Memory B cell (primary cell): ENCODE measurements at places on chromosomes 11 and 22.

- H3K4me1 ChIP-seq = no peaks in the 10 kb centered on the region
- H3K36me3 ChIP-seq = no peaks in the 10 kb centered on the region
- H3K27me3 ChIP-seq = peaks cover 3% of the 10 kb centered on the region
- no peak overlapping the region for H3K27ac ChIP-seq
- H3K4me3 ChIP-seq = no peak overlapping the region
Observed at GRCh38 chr11:32172848-32173834, 82.3 kb downstream of the RCN1 start.

DNA sequence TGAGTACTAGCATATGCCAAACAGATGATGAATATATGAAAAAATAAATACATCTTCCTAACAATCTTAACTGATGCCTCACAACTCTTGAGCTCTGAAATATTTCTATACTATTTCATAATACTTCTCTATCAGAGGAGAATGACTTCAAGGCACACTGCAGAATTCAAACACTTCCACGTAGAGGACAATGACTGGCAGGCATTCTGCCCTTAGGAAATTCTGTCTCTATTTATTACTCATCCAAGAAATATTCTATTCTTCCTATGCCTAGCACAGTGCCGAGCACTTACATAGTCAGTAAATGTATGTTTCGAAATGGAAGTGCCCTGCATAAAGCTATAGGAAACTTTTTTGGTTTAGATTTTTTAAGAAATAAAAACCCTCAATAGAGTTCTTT lies 809.1 kb downstream of the DLG2 start:
- no peaks in the 10 kb centered on the region for H3K36me3 ChIP-seq
- H3K27ac ChIP-seq = no peak overlapping the region
- H3K27me3 ChIP-seq = peaks cover 1% of the 10 kb centered on the region
- peaks cover 5% of the 10 kb centered on the region for H3K4me1 ChIP-seq

- H3K27ac ChIP-seq = no peak overlapping the region
- H3K4me1 ChIP-seq = peaks cover 11% of the 10 kb centered on the region
- H3K4me3 ChIP-seq = no peak overlapping the region
Observed at GRCh38 chr11:83087035-83087434, 15.3 kb upstream of the RAB30 start.

DNA sequence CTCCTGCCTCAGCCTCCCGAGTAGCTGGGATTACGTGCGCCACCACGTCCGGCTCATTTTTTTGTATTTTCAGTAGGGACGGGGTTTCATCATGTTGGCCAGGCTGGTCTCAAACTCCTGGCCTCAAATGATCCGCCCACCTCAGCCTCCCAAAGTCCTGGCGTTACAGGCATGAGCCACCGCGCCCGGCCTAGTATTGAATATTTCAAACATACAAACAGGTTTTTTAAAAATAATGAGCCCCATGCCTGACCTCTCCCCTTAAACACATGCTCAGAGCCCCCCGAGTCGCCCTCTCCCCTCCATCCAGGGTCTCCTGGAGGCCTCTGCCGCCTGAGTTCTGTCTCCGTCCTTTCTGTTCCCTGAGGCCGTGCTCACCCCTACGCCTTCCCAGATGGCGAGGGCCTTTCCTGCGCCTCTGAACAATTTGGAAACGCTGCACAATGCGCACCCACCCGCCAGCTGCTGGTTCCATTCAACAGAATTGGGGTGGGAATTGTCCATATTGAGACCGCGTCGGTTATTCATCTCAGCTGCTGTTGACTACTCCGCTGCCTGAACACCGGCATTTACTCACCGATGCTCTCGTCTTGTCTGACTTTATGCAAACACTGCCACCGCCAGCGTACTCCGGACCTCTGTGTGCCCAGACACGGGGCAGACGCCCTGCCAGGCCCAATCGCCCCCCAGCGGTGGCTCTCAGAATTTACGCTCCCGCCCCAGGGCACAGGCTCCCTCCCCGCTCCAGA lies 13.6 kb upstream of the RNH1 start:
- no peaks in the 10 kb centered on the region for H3K36me3 ChIP-seq
- no peak overlapping the region for H3K4me3 ChIP-seq
- H3K4me1 ChIP-seq = peaks cover 2% of the 10 kb centered on the region
- H3K27ac ChIP-seq = no peak overlapping the region
- H3K27me3 ChIP-seq = no peaks in the 10 kb centered on the region

DNA sequence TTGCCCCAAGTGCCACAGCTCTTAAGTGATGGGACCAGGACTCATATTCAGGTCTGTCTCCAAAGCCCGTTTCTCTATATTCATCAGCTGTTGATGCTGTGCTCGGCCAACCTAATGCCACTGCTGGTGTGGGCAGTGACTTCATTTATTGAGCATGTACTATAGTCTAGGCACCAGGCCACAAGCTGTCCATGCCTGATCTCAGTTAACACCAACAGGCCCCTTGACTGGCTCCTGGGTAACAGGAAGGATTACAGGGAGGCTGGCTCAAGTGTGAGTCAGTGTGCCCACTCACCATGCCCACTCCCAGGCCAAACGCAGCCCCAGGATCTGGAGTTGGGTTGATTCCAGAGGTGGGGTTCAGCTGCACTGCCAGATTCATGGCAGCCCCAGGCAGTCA lies 8.6 kb upstream of the CRYBB2 start:
- no peak overlapping the region for H3K4me3 ChIP-seq
- peaks cover 10% of the 10 kb centered on the region for H3K27me3 ChIP-seq
- no peaks in the 10 kb centered on the region for H3K4me1 ChIP-seq
- no peak overlapping the region for H3K27ac ChIP-seq

DNA sequence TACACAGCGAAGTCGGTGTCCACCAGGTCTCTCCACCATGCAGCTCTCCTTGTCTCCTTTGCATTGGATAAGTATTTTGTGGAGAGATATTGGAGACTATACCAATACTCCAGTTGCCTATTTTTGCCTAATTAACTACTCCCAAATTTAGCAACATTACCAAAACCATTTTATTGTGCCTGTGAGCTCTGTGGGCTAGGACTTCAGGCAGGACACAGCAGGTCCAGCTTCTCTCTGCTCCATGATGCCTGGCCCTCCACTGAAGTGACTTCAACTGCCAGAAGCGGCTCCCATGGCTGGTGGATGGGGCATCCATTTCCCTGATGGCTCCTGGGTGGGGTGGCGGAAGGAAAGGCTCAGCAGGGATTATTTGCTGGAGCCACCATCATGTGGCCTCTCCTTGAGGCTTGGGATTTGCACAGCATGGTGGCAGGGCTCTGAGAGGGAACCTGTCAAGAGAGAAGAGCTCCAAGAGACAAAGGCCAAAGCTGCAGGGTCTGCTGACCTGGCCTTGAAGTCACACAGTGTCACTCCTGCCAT lies 36.9 kb upstream of the MAPK1 start:
- no peak for DNase-seq
- peaks cover 1% of the 10 kb centered on the region for H3K27me3 ChIP-seq
- peaks cover 7% of the 10 kb centered on the region for H3K36me3 ChIP-seq
- no peaks in the 10 kb centered on the region for H3K4me1 ChIP-seq
- no peak overlapping the region for H3K4me3 ChIP-seq

- H3K27ac ChIP-seq = no peak overlapping the region
- no peaks in the 10 kb centered on the region for H3K4me1 ChIP-seq
- DNase-seq = no peak
- H3K36me3 ChIP-seq = no peaks in the 10 kb centered on the region
Observed at GRCh38 chr11:46718155-46719019, 626 bp upstream of the F2 start.

DNA sequence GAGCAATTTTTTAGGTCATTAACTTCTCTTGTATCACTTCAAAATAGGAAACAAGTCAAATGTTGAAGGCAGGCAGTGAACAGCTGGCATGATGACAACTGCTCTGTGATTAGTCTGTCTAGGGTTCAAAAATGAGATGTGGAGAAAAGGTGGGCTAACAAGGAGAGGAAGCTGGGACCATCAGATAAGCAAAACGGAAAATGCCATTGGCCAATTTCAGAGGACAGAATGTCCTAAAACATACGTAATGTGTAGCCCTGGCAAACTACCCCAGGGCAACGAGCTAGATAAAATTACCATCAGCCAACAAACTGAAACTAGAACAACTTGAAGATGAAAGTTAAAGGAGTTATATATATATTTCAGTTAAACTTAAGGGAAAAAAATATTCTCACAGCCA lies 93.2 kb downstream of the RELT start:
- no peak overlapping the region for H3K4me3 ChIP-seq
- DNase-seq = no peak
- H3K36me3 ChIP-seq = peaks cover 13% of the 10 kb centered on the region
- no peaks in the 10 kb centered on the region for H3K27me3 ChIP-seq

GRCh38 chr11:75523811-75524664 lies 1.7 kb downstream of the GDPD5 start:
- H3K36me3 ChIP-seq = no peaks in the 10 kb centered on the region
- no peak for DNase-seq
- no peaks in the 10 kb centered on the region for H3K27me3 ChIP-seq

DNA sequence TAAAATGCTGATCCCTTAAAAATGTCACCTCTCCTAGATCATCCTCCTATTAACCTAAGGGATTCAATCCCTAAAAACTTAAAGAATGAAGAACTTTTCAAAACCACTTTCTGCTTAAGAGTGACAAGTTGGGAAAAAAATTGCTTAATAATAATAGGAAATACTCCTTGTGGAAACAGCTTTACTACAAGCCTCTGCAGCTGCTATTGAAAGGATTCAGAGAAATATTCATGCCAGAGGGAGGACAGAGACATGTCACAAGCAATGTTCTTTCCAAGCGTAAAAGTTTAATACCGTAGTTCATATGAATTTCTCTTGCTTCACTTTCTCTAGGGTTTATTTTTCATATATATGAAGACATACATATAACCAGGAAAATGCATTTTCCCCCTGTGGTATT lies 98.2 kb downstream of the ARHGAP20 start:
- no peak overlapping the region for H3K27ac ChIP-seq
- H3K4me3 ChIP-seq = no peak overlapping the region
- peaks cover 3% of the 10 kb centered on the region for H3K36me3 ChIP-seq
- H3K27me3 ChIP-seq = no peaks in the 10 kb centered on the region

DNA sequence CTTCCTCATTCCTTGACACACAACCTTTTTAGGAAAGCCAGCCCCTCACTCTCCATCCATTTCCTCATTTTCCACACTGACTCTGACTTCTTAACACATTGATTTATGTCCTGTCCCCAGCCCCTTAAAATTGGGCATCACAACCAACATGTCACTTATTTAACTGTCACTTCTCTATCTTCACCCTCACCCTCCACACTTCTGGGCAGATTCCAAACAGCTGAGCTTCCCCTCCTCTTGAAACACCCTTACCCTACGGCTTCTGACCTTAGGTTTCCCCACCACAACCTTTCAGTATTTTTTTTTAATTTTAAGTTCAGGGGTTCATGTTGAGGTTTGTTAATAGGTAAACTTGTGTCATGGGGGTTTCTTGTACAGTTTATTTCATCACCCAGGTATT lies 696.3 kb downstream of the DLG2 start:
- no peak overlapping the region for H3K27ac ChIP-seq
- H3K27me3 ChIP-seq = no peaks in the 10 kb centered on the region
- DNase-seq = no peak
- no peaks in the 10 kb centered on the region for H3K36me3 ChIP-seq

- H3K4me3 ChIP-seq = no peak overlapping the region
- peaks cover 37% of the 10 kb centered on the region for H3K36me3 ChIP-seq
- H3K4me1 ChIP-seq = no peaks in the 10 kb centered on the region
- H3K27ac ChIP-seq = no peak overlapping the region
- H3K27me3 ChIP-seq = no peaks in the 10 kb centered on the region
- no peak for DNase-seq
Observed at GRCh38 chr11:47308050-47308823, 38.3 kb downstream of the MADD start.

DNA sequence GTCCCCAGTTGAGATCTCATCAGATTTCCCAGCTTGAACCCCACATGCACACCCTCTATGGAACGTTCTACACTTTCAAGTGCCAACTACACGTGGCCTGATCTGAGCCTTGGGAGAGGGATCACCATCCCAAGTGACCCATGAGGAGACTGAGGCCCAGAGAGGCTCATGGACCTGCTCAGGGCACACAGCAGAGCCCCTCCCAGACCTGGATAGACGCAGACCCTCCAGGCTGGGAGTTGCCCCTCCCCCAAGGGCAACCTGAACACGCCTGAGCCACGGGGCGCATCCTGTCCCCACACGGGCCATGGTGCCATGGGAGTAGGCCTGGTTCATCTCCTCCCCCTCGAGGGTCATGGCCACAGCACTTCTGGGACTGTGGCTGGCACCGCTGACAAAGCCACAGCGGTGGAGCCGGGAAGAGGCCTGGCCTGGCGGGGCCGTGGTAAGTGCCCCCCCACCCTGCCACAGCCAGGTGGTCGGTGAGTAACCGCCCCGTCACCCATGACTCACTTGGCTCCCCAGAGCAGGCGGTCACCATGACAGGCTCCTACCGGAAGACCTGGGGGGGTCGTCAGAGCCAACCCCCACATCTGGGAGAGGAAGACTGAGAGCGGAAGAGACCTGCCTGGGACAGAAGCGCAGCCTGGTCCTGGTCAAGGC lies 8.1 kb downstream of the WNT7B start:
- H3K4me1 ChIP-seq = peaks cover 4% of the 10 kb centered on the region
- no peaks in the 10 kb centered on the region for H3K36me3 ChIP-seq
- H3K27me3 ChIP-seq = peaks cover 30% of the 10 kb centered on the region
- H3K27ac ChIP-seq = no peak overlapping the region
- DNase-seq = no peak

DNA sequence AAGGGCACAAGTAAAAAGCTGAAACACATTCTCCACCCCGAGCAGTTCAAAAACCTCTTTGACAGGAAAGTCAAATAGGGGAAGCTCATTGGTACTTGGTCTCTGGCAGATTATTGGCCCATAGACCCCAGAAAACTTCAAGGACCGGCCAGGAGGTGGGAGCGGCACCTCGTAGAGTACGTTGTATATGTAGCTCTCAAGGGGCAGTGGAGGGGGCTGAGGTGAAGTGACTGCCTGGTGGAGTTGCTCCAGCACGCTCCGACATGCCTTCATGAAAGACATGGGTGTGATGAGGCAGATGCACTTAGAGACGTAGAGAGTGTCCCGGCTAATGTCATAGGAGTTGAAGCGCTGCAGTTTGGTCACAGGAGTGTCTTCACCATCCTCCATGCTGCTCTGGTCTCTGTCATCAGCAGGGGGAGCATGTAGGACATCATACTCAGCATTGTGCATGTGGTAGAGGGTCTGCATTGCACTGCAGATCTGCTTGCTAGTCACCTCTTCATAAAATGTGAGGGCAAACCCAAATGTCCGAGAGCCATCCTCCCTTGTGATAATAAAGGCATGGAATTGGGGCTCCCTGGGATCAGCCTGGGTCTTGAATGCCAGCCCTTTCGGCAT lies 61.3 kb downstream of the DENND5A start:
- DNase-seq = no peak
- no peak overlapping the region for H3K4me3 ChIP-seq
- peaks cover 3% of the 10 kb centered on the region for H3K4me1 ChIP-seq

- H3K27ac ChIP-seq = no peak overlapping the region
- peaks cover 20% of the 10 kb centered on the region for H3K4me1 ChIP-seq
- peaks cover 7% of the 10 kb centered on the region for H3K27me3 ChIP-seq
- DNase-seq = no peak
- H3K4me3 ChIP-seq = no peak overlapping the region
Observed at GRCh38 chr22:37994049-37994448, 9.7 kb upstream of the SOX10 start.

DNA sequence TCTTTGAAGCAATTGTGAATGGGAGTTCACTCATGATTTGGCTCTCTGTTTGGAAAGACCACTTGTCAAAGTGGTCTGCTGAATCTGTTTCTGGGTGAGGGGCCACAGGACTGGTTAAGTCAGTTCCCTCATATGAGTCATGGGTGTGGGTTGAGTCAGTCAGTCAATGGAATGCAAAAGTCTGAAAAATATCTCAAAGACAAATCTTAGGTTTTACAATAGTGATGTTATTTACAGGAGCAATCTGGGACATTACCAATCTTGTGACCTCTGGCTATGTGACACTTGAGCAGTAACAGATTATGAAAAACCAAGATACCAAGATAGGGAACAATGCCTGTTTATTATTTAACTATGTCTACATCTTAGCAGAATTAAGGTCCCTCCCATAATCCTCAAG lies 311.6 kb downstream of the AASDHPPT start:
- no peaks in the 10 kb centered on the region for H3K27me3 ChIP-seq
- no peaks in the 10 kb centered on the region for H3K4me1 ChIP-seq
- no peak overlapping the region for H3K4me3 ChIP-seq
- DNase-seq = no peak
- H3K36me3 ChIP-seq = no peaks in the 10 kb centered on the region
- no peak overlapping the region for H3K27ac ChIP-seq
